ENCODE measurements at places on chromosomes 3 and 15.
A peak's percentile ranks its signal among the peaks of the same experiment; 100 is the strongest.

- ATAC-seq = no peak
Measured at GRCh38 chr3:78483090-78483489, 1284.7 kb downstream of the ROBO1 start.

DNA sequence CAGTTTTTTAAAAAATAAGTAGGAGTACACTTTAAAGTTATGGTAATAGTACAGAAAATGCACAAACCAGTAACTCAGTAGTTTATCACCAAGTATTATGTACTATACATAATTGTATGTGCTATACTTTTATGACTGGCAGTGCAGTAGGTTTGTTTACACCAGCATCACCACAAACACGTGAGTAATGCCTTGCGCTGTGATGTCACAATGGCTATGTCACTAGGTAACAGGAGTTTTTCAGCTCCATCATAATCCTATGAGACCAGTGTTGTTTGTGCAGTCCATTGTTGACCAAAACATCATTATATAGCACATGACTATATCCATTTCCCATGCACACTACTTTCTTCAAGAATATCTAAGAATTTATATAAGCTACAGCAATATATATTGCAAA, 68.4 kb upstream of the TSPAN3 start:
- ATAC-seq = no peak

DNA sequence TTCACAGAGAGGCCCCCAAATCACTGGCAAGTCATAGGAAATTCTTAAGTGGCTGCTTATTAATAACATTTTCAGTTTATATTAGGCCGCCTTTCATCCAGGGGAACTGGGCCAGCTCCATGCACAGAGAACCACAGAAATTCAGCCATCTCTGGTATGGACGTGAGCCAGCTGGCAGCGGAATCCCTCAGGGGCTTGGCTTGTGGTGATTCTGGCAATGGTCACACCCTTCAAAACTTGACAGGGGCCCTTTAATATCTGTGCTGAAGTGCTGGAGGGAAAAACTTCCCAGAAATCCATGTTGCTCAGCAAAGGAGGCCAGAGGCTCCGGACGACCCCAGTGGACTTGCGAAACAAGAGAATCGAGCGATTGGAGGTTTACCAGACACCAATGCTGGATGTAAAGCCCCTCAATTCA, 11.3 kb downstream of the PRICKLE2 start:
- peak; percentile 58 for ATAC-seq

GRCh38 chr15:33616475-33616874, 305.7 kb downstream of the RYR3 start:
- no peak for ATAC-seq

DNA sequence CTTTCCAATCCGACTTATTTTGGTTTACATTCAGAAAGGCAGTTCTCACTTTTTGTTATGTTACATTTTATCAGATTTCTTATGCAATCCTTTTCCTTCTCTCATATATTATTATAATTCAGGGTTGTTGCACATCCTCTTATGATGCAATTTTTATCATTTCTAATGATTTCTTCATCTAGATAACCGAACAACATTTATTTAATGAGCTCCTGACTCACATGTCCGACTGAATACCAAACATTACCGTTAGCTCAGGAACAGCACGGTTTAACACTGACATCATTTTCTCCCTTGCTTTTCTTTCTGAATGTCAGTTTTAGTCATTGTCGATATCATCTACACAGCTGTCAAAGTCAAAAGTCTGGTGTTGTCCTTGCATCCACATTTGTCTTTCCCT, 199.2 kb downstream of the BCHE start:
- ATAC-seq = no peak

DNA sequence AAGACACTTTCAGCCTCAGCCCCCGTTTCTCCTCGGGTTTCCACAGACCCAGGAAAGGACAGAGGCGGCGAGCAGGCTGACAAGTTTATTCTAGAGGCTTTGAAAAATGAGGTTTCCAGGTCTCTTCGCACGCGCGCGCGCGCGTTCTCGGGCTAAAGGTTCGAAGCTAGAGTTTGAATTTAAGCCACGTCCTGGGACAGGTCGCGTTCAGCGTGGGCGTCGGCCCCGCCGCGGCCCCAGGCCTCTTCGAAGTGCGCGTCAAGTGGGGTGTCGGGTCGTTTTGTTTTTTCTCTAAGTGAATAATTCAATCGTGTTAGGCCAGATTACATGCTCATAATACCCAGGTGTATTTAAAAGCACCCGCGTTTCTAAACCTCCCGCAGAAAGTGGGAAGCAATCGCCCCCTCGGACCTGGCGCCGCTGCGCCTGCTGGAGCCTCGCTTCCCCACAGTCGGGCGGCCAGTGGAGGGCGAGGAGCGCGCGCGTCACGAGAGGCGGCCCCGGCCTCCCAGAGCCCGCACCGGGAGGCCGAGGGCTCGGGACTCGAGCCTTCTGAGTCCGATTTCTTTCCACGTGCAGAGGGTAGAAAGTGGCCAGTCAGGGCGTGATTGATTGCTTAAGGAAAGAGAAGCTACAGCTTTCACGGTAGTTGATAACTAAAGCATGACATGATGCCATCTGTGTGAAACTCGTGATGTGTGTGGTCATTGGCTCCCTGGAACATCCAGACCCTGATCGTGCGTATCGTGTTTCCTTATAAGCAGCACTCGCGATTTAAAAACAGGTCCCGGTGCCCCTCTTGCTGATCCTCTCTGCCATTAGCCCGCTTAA, 15.8 kb upstream of the SOX2 start:
- ATAC-seq = peak; percentile 46

DNA sequence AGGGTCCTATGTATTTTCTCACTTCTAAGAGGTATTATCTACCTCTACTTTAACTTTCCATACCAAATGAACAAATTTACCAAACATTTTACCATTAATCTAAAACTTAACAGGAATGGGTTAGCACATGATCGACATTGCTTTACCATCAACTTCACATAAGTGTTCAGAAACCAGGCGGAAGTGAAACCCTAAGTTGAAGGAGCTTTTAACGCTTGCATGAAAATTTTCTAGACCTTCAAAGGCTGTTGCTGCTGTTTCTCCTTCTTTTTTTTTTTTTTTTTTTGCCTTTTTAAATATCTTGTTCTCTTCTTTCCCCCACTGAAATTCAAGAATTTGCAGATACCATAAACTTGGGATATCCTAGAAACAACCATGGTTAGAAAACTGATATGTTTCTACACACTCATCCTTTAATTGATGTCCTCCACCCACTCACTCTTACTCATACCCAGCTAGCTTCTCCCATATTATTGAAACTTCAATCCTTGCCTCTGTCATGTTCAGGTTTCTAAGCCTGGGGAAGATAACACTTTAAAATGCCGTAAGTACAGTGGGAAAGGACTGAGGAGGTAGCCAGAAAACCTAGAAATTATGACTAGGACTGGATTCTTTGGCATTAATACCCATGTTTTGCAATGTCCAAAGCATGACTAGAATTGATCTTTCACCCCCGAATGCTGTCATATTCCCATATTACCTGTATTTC, 24.7 kb downstream of the MYO5A start:
- ATAC-seq = no peak

DNA sequence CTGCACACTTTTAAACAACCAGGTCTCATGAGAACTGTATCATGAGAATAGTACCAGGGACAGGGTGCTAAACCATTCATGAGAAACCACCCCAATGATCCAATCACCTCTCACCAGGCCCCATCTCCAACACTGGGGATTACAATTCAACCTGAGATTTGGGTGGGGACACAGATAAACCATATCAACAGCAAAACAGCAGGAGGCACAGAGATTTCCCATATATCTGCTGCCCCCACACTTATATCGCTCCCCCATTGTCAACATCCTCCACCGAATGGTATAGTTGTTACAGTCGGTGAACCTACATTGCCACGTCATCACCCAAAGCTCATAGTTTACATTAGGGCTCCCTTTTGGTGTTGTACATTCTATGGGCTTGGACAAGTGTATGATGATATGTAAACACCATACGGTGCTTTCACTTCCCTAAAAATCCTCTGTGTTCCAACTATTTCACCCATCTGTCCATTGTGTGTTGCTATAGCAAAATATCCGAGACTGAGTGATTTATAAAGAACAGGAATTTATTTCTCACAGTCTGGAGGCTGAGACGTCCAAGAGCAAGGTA, 224.8 kb downstream of the FAM43A start:
- ATAC-seq = no peak

DNA sequence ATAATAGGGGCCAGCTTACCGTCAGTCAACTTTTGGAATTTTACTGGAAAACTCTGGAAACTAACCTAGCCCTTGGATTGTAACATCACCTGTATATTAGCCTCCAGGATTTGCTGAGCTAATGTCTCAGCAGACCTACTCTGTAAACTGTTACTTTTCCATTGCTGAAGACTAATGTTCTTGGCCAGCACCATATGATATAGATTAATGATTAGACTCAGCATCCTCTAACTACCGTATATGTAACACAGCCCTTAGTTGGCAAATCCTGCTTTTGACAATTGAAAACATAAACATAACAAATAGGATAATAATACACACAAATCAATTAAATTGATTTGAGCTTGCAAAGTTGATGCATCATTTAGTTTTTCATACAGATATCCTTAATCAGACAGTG, 26.6 kb upstream of the GBE1 start:
- no peak for ATAC-seq

GRCh38 chr15:37101980-37102304, 1.6 kb upstream of the MEIS2 start:
- ATAC-seq = peak; percentile 17

GRCh38 chr3:177482048-177482691, 284.9 kb upstream of the TBL1XR1 start:
- ATAC-seq = no peak

DNA sequence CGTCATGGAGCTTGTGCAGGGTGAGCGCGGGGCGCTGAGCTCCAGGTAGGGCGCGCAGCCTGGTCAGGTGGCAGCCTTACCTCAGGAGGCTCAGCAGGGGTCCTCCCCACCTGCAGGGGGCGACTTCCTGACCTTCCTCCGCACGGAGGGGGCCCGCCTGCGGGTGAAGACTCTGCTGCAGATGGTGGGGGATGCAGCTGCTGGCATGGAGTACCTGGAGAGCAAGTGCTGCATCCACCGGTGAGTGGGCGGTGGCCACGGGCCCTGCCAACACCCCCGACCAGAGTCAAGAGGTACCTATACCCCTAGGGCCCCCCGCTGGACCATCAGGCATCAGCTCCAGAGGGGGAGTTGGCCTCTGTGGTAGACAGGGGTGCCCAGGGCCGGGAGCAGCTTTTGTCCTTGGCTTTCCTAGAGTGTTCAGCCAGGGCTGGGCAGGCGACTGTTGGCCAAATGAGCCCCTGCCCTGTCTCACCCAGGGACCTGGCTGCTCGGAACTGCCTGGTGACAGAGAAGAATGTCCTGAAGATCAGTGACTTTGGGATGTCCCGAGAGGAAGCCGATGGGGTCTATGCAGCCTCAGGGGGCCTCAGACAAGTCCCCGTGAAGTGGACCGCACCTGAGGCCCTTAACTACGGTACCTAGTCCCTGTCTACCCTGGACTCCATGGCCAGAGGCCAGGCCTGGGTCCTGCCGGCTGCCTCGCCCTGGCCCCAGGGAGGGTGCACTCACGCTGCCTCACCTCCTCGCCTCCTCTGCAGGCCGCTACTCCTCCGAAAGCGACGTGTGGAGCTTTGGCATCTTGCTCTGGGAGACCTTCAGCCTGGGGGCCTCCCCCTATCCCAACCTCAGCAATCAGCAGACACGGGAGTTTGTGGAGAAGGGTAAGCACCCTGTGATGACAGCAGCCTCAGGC, 9.1 kb downstream of the FES start:
- ATAC-seq = no peak

DNA sequence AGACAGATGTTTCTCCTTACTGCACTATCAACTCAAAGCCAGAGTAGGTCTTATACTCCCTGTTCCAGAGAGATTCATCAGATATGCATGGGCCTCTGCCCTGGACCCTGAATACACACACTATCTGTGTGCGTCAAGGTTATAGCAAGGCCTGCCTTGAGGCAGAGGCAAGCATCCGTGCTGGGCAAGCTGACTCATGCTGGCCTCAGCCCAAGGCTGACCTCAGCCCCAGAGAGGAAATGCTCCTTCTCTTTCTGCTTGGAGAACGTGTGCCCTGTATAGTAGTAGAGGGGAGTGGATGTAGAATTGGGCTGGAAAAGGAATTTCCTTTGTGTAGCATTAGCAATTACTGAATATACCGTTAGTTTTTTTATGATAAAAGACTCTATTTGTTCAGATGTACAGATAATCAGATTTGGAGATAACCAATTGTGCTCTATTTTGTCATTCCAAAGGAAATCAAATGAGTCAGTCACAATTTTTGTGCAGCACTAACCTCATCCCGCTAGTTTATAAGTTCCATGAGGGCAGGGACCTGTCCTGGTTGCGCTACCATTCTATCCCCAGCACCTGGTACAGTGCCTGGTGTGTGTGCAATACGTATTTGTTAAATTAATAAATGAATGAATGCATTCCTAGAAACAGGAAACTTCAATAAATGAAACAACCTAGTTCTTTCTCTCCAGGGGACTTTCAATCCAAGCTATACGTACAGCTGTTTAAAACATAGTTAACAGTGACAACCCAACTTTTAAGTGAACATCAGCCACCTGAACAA, 13.3 kb upstream of the PAQR9 start:
- ATAC-seq = peak; percentile 81

- ATAC-seq = peak; percentile 23
Measured at GRCh38 chr15:100879061-100879463, 569 bp upstream of the ALDH1A3 start.

GRCh38 chr3:107211608-107212007, 165.6 kb upstream of the CCDC54 start:
- ATAC-seq = no peak

DNA sequence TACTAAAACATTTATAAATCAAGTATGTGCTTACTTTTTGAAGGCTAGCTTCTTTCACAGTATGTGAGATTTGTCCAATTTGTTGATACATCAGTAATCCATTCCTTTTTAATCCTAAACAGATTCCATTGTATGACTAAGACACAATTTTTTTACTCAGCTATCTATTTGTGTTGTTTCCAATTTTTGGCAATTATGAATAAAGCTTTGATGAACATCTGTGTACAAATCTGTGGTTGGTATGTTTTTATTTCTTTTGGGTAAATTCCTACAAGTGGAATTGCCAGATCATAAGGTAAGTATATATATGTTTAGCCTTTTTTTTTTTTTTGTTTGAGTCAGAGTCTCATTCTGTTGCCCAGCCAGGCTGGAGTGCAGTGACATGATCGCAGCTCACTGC, 56.2 kb upstream of the VEPH1 start:
- ATAC-seq = no peak

DNA sequence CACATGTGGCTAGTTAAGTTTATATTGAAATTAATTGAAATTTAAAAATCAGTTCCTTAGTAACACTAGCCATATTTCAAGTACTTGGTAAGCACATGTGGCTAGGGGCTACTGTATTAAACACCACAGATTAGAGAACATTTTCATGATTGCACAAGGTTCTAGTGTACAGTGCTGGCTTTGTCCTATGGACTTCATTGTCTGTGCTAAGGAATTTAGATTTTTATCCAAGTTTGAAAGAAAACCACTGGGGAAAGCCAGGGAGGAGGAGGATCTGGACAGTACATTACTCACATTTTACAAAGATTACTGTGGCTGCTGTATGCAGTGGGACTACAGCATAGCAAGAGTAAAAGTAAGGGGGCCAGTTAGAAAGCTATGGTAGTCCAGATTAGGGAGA, 13.9 kb downstream of the STAC start:
- ATAC-seq = no peak

- no peak for ATAC-seq
Measured at GRCh38 chr3:193640728-193641439, 47.9 kb downstream of the OPA1 start.

- no peak for ATAC-seq
Measured at GRCh38 chr3:20323307-20323927, 137.4 kb upstream of the SGO1 start.
